Dermis microvascular lymphatic vessel endothelial cell (primary cell): ENCODE measurements at places on chromosomes 12 and 14. TPM values are rescaled to one million over a fixed set of nuclear protein-coding genes. Genes with fewer than 3 reads are reported as not detected.
A peak's percentile ranks its signal among the peaks of the same experiment; 100 is the strongest.

DNA sequence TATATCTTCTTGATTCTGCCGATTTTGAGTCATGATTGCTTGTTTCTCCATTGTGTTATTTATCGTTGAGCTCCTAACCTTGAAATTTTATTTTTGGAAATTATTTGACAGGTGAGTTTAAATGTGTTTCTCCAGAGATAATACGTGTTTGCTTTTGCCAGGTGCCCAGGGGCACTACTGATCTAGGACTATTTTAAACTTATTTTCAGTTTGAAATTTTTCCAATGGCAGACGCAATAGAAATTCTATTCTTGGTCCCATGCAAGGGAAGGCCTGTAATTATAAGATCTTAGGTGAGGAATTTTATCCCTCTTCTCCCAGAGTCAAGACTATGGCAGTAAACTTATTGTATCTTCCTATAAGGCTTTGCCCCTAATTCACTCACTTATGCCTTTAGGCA lies 252.8 kb downstream of the AEBP2 start:
- no peak for DNase-seq

DNA sequence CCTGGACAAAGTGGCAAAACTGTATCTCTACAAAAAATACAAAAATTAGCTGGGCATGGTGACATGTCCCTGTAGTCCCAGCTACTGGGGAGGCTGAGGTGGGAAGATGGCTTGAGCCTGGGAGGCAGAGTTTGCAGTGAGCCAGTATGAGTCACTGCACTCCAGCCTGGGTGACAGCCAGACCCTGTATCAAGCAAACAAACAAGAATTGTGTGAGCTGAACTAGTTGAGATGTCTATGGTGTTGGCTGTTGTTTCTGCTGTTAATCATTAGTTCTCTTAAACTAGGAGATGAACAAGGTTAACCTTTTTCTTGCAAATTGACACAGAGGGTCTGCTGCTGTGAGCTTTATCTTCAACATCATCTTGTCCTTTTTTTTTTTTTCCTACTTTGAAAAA lies 23.6 kb downstream of the RASSF3 start:
- DNase-seq, result peak; percentile 83

- no peak for DNase-seq
Measured at GRCh38 chr14:100386121-100386520, 63.0 kb downstream of the SLC25A47 start.

The KLRG1 gene
- total RNA-seq, result 0.51 and 0.63 TPM in 2 replicates
